ENCODE measurements at places on chromosomes 7 and 10.

- peak; percentile 36 for DNase-seq
These were observed 97.3 kb downstream of the CLEC2L start for GRCh38 chr7:139620676-139621344.

DNA sequence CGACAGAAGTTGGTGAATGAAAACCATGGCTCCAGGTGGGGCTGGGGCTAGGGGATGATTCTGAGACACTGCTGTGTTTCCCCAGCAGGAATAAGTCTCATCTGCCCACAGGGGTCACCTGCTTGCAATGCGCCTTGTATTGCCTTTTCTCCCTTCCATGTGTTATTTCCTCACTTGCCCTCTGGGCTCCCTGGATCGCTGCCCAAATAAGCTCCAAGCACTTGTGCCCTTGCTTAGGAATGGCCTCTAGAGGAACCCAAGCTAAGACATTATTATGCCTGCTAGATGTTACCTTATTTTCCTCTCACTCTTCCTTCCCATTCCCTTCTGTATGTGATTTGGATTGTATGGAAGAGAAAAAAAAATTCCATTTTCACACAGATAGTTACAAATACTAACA is 24.8 kb upstream of the PLPP4 start:
- no peak for DNase-seq

DNA sequence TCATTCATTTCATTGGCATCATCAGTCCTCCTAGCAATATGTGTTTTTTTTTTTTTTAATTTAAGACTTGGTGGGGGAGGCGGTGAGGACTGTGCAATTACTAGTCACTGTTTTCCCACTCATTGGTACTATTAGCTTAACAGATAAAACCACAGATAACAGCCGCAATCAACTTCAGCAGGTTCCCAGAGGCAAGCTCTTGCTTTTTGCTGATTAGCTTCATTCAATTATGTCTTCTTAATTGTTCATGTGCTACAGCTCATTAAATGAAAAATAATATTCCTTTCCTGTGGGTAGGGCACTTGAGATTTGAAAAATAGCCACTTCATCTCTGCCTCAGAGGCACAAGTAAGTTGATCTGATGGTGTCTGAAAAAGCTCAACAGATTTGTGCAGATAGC is 215.5 kb downstream of the PCDH15 start:
- DNase-seq, result no peak

DNA sequence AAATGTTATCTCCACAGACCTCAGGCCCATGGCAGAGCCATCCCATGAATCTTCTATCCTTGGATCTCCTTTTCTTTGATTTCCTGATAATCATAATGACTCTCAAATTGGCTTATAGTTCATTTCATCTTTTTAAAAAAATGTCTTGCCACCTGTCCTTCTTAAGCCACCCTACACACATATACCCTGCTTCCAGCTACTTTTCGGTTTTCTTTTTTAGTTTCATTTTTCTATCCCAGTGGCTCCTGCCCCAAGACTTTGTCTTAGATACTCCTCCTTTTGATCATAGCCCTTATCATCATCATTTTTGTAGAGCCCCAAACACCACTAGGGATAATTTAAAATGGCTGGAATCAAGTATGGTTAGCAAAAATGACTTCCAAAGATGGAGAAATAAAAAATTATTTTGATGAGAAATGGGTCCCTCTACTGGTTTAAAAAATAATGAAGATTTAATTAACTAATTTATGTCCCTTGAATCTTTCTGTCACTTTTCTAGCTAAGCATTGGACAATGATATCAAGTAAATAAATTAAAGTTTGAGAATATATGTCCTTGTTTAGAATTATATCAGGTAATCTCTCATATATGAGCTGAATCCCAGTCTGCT is 277.3 kb upstream of the SEMA3D start:
- peak; percentile 15 for DNase-seq

DNA sequence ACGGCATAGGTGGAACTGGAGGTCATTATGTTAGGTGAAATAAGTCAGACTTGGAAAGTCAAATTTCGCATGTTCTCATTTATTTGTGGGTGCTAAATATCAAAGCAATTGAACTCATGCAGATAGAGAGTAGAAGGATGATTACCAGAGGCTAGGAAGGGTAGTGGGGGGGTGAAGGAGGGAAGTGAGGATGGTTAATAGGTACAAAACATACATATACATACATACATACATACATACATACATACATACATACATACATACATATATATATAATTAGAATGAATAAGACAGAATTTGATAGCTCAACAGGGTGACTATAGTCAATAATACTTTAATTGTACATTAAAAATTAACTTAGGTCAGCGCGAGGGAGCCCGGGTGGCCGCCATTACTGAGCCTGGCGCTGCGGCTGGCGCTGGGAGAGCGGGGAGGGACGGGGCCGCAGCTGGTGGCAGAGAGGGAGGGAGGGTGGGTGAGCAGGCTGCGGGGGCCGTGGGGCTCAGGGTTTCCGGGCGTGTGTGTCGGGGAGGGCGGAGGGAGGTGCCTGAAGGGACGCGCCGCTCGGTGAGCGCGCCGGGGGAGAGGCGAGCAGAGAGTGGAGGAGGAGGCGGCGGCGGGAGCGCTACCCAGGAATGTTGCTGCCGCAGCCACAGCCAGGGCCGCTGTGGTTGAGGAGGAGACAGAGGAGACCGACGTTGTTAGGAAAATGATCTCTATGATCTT is 85.8 kb upstream of the EGFR start:
- no peak for DNase-seq

GRCh38 chr10:3292636-3293035 is 120.1 kb upstream of the PITRM1 start:
- no peak for DNase-seq

GRCh38 chr7:91759205-91759863 is 121.2 kb downstream of the MTERF1 start:
- no peak for DNase-seq

GRCh38 chr7:90828601-90829000 is 232.5 kb downstream of the CDK14 start:
- DNase-seq, result no peak

DNA sequence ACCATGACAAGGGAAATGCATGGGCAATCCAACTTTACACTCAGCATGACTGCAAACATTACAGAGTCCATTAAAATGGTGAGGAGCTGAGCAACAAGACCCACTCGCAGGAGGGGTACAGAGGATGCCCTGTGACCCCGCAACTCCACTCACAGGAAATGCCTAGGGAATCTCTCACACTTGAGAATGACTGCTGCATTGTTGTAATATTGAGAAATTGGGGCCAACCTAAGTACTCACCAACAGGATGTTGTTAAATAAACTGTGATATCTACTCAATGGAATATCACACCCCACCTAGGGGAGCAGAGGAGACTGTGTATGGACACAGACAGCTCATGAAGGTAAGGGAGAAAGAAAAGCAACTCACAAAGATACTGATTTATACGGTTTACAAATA is 53.4 kb upstream of the CAMK2B start:
- no peak for DNase-seq

- no peak for DNase-seq
These were observed 150.4 kb downstream of the PRKG1 start for GRCh38 chr10:51224671-51225161.

DNA sequence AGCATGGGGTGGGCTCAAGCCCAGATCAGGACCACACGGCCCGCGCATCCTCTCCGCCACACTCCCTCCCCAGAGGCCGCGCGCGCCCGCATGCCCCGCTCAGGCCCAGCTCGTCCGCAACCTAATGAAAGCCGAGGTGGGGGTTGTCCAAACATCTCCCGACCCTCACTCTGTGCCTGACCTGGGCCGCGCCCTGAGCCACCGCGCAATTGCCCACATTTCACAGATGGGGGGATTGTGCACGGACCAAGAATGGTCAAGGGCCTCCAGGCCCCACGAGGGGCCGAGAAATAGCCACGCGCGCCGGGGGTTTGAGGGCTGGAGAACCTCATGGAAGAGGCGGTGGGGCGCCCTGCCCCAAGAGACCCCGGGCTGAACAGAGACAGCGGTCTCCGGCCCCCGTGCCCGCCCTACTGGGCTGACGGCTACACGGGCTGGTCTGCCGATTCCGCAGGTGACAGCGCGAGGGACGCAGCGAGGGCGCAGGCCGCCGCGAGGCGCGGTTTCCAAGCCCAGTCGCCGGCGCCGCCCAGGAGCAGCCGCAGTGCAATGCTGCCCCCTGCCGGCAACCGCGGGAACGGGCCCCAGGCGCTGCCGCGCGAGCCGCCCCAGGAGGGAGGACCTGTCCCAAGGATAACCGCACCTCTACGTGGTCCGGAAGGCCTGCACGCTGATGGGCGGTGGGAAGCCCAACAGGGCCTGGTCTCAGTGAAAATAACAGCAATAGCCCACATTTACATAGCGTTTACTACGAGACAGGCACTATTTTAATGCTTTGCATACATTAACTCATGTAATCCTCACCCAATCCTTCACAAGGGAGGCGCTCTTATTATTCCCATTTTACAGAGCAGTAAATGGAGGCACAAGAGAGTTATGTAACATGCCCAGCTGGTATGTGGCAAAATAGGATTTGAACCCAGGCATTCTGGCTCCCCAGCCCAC is 10.5 kb upstream of the GRID1 start:
- peak; percentile 82 for DNase-seq

DNA sequence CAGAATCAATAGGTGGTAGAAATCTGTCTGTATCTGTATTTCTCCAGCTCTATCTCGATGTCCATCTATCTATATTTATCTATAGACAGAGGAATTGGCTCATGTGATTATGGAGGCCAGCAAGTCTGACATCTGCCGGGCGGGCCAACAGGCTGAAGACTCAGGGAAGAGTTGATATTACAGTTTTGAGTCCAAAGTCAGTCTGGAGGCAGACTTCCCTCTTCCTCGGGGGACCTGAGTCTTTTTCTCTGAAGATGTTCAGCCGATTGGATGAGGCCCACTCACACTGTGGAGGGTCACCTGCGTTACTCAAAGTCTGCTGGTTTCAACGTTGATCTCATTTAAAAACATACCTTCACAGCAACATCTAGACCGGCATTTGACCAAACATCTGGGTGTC is 98.7 kb downstream of the RAMP3 start:
- DNase-seq, result no peak

DNA sequence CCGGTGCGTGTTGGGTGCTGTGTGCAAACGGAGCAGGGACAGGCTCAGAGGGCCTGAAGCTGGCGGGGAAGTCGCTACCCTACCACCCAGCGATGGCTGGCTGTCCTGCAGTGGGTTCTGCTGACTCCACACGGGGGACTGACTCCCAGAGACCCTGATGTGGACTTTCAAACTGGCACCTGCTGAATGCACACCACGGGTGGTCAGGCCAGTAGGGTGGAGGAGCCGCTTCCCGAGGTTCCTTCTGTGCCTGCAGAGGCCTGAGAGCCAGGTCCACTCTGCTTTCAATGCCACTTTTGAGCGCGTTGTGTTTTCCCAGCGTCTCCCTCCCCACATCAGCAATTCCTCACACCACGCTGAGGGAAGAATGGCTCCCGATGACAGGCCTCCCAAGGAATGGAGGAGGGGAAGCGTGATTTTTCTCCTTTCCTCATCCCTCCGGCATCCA is 135.3 kb downstream of the ADARB2 start:
- no peak for DNase-seq

DNA sequence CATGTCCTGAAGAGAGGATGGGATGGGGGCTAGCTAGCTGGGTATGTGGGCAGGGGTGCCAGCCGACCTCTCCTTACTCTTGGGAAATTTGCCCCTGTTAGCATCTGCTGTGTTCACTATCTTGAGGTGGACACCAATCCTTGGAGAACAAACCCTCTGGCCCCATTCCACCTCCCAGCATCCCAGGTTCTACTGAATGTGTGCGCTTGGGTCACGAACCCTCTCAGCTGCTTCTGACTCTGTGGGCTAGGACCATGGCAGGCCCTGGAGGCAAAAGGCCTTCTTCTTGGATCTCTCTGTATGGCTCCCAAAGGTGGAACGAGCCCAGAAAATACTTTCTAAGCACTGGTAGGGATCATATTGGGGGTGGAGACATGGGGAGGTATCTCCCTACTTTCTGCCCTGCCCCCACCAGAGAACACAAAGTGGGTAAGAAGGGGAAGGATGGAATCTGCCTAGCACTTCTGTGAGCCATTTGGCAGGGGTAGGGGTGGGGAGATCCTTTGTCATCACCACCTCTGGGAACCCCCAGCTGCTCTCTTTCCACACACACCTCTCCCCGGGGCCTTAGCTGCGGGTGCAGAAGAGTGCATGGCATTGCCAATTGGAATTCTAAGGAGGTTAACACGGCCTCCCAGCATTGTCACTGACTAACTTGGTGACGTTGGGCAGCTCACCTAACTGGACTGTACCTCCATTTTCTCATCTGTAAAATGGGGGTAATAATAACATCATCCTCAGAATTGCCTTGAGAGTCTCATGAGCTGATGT is 7.7 kb downstream of the UNC5B start:
- DNase-seq, result no peak

- DNase-seq, result no peak
These were observed 35.5 kb downstream of the GRIFIN start for GRCh38 chr7:2440608-2441245.

Measured in B cell (primary cell).